Endothelial cell of umbilical vein (primary cell): ENCODE measurements at places on chromosomes 6 and 20. TPM values are rescaled to one million over a fixed set of nuclear protein-coding genes. Genes with fewer than 3 reads are reported as not detected.

- H3K27ac ChIP-seq: no peak overlapping the region
- H3K4me3 ChIP-seq: no peak overlapping the region
- no peak for DNase-seq
These were observed 30.0 kb upstream of the RALY start for GRCh38 chr20:33963751-33964150.

SRXN1 gene
- 18.0 and 19.3 TPM in 2 replicates for polyA plus RNA-seq

SERPINB1 gene
- polyA plus RNA-seq: 5.9 and 6.7 TPM in 2 replicates

TM9SF4 gene
- 61.9 and 67.3 TPM in 2 replicates for polyA plus RNA-seq

REM1 gene
- polyA plus RNA-seq: 0.14 and 0.19 TPM in 2 replicates
